Uterus (tissue), 4 donors: ENCODE measurements at places on chromosomes 4 and X. TPM values are rescaled to one million over a fixed set of nuclear protein-coding genes. Genes with fewer than 3 reads are reported as not detected.

DNA sequence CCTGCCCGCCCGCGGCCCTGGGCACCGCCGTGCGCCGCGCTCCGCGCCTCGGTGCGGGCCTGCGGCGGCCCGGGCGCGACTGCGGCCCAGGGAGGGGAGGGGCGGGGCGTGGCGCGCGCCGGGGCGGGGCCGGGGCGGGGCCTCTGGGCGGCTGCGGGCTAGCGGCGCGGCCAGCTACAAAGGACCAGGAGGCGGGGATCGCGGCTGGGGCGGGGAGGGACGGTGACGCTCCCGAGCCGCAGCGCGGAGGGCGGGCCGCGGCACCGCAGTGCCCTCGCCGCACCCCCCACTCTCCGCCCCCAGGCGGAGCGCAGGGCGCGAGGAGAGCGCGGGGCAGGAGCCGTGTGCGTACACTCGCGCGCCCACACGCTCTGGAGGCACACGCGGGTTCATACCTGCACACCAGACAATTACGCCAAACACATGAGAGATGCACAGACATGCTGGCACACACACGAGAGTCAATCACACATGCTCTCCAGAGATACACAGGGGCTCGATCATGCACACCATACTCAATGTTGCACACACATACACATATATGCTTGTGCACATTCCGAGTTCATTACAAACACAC lies at the start of gene CRMP1:
CRMP1 (minus strand) TSS at position 83 of the 577 bp plus-strand sequence. CDS start 117 bp downstream, outside the sequence.
- DNase-seq, result no peak

GRCh38 chr4:53928825-53929224 lies 135.6 kb downstream of the CHIC2 start:
- no peak for DNase-seq

DNA sequence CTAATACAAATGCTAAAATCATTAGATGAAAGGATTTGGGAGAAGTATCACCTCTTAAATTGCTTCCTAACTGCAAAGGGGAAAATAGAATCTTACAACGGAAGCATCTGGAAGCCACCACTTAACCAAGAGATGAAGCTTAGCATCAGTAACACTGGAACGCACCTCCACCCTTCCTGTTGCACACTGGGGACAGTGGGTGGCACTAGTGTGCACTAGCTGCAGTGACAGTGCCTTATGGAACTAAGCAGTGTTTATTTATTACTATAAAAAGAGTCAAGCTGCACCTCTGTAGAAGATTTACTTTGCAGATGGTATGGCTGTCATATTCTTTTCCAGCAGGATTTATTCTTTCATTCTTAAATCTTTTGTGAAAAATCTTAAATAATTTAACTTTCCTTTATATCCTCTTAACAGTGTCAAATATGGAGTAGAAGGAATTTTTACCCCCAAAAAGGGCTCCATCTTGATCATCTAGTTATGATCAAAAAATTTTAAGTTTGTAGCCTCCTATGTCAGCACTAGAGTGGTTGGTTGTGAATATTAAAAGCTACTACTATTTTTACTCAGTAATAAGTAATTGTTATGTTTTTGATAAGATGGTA lies 76.7 kb downstream of the SCD5 start:
- no peak for DNase-seq

DNA sequence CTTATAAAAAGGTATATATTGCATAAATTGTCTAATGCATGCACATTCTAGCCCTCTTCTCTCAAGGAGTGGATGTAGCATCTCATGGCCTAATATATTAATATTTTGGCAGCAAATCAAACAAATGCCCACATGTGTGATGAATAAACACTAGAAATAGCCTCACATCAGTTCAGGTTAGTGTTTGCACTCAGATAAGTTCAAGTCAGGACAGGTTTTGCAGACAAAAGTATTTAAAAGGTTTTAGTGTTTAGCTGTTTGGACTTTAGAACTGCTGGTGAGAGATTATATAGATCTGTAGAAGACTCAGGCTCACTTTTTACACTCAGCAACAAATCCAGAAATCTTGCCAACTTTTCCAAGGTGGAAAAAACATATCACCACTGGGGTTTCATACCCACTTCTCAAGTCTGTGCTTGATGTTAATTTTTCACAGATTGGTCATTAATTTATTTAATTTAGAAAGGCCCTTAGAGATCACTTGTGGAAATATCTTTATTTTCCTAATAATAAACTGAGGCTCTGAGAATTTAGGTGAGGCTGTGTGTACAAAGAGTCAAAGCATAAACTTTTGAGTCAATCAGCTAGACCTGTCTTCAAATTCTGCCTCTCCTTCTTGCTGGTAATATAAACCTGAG lies 362.6 kb downstream of the GASK1B start:
- no peak for DNase-seq

Gene ZRSR2
- total RNA-seq, result 17.5 TPM

Gene COX7B
- total RNA-seq, result 213 TPM
